ENCODE measurements at places on chromosomes 6 and 20. TPM values are rescaled to one million over a fixed set of nuclear protein-coding genes. Genes with fewer than 3 reads are reported as not detected.

Gene BPIFB4
- total RNA-seq = not detected

DNA sequence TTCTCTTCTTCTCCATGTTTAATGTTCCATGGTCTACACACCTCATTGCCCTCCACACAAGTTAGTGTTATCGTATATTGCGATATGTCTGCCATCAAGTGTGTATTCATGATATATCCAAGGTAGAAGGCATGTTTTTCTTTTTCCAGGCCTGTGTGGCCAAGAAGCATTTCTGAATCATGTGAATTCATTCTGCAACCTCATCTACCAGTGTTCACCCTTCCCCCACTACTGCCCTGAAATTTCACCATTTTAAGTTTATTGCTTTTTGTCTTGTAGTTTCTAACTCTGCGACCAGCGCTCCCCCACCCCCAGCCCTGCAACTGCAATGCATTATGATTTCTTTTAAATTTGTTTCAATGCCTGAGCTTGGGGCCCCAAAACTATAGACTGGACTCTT lies 618.0 kb upstream of the FLRT3 start:
- DNase-seq = no peak

DNA sequence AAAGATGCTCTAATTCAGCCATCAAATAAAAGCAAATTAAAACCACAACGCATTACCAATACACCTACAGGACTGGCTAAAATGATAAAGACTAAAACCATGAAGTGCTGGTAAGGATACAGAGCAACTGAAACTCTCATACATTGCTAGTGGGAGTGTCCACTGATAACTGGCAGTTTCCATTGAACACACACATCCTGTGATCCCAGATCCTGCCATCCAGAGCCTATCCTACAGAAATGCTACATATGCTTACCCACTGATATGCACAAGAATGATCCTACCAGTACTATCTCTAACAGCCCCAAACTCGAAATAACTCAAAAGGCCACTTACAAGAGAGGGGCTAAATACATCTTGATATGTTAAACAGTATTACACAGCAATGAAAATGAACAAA lies 81.0 kb downstream of the FYN start:
- no peak for DNase-seq

- DNase-seq = no peak
These were observed 163.3 kb downstream of the SOBP start for GRCh38 chr6:107653183-107653580.

GRCh38 chr20:36967636-36968035 lies 16.1 kb upstream of the SAMHD1 start:
- DNase-seq = no peak

Gene RHAG
- not detected for total RNA-seq

DNA sequence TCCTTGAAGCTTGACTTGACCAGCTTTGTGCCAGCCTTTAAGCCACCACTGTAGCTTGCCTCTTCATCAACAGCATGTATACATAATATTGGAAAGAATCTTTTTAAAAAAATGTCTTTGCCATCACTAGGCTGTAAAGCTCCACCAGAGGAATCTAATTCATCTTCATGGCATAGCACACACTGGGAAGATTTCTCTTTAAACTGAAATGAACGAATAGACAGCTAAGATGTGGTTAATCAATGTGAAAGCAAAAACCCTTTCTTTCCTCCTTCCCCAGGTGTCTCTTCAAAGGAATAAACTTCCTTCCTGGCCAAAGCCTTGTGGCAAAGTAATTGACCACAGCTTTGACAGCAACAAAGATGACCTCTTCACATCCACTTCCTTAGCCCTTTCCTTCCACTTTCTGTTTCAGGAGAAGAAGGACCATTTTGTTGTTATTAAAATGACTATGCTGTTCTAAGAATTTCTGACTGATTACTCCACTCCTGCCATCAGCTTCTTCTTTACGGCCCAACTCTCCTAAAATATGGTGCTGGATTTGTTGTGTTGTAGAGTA lies 428.7 kb upstream of the SOX4 start:
- DNase-seq = no peak

Gene COL9A3
- 0.89 TPM for total RNA-seq

GRCh38 chr6:32083812-32084768 lies 25.0 kb downstream of the TNXB start:
- no peak for DNase-seq

DNA sequence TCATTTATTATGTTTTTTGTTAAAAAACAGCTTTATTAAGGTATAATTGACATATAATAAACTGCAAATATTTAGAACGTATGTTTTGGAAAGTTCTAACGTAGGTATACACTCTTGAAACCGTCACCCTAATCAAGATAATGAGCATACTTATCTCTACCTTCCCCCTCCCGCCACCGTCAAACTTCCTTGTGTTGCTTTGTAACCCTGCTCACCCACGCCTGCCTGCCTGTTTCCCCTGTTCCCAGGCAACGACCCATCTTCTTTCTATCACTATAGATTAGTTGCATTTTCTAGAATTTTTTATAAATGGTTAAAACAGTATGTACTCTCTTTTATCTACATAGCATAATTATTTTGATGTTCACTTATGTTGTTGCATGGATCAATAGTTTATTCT lies 33.5 kb upstream of the GCLC start:
- DNase-seq = no peak

DNA sequence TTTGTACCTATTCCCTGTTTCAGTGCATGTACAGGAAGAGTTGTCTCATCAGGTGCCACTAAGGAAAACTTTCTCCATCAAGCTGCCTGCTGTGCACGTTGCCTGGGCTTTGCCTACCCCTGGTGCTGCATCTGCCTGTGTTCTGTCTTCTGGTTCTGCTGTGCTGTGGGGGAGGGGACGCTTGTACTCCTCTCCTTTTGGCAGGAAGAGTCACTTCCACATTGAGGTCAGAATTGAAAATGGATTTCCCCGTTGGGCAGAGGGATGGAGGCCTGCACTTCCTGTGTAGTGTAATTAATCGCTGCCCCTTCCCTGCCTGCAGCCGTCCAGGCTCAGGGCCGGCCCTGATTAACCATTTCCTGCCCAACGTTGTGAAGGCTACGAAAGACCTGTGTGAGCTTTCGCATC lies 153.3 kb downstream of the SCML4 start:
- peak; percentile 71 for DNase-seq

Gene HLA-DPB1
- total RNA-seq = 483 TPM
